ENCODE measurements at places on chromosomes 5 and 9.

GRCh38 chr5:113218906-113219517 is 215.8 kb downstream of the TSSK1B start:
- no peak for DNase-seq

DNA sequence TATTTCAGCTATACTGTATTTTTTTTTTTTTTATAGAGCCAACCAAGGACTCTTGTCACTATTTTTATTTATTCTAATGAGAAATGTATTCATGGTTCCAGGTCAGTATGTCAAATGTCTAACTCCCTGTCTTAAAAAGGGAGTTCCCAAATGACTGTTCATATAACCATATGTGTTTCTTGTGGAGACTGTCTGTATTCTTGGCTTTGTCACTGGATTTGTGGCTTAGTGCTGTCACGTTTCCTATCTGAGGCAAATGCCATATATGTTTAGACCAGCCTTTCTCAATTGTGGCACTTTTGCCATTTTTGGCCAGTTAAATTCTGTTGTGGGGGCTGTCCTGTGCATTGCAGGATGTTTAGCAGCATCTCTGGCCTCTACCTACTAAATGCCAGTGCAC is 3.1 kb downstream of the GCNT1 start:
- DNase-seq: no peak

DNA sequence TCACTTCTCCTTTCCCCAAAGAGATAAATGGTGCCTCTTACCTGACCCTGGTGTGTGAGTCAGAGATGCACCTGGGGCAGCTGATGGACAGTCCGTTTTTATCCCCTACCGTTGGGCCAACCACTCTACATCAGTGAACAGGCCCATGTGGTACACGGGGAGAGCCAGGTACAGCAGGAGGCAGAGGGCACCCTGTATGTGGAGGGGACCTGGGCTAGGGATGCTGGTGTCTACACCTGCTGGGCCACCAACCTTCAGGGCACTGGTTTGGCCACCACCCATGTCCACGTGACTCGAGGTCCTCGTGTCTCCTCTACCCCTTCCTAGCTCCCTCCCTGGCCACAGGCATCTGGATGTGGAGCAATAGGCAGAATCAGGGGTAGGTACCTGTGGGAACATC is 22.7 kb upstream of the ANXA6 start:
- DNase-seq: no peak

GRCh38 chr9:89442501-89442978 is 55.4 kb downstream of the SEMA4D start:
- DNase-seq: no peak

GRCh38 chr5:28132151-28132550 is 1093.8 kb upstream of the CDH9 start:
- no peak for DNase-seq
